Head of caudate nucleus (tissue), 42 donors: ENCODE measurements at places on chromosomes 4 and X.

DNA sequence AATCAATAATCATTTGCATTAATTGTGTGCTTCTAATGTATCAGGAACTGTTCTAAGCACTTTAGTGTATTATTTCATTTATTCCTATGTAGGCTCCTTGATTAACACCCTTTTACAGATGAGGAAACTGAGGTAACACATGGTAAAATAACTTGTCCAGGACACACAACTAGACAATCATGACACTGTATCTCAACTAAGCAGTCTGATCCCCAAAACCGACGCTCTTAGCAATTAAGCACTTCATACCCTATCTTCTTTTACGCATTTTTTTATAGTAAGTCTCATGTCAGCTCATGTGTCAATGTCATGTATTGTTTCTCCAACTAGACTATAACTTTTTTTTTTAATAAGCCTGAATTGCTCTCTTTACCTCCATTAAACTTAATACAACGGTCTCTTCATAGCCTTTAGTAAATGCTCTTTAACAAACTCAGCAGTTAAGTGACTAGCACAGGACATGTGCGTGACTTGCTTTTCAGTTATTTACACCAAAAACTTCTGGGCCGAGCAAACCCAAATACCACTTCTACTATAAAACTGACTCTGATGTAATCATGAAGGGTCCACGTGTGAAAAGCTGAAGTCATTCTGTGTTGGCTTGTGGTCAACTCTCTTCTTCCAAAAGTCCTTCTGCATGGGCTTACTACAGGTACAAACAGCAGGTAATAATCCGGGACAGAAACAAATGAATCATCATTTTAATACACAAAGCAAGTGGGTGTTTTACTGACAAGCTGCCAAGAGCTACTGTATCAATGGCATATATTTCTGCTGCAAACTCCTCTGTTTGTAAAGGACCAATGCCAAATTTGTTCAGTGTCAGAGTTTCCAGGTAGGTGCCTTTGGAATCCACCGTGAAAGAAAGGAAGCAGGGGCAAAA, 7.9 kb upstream of the AMBN start:
- no peak for DNase-seq

GRCh38 chr4:184401397-184402171, 72.8 kb downstream of the IRF2 start:
- no peak for DNase-seq

DNA sequence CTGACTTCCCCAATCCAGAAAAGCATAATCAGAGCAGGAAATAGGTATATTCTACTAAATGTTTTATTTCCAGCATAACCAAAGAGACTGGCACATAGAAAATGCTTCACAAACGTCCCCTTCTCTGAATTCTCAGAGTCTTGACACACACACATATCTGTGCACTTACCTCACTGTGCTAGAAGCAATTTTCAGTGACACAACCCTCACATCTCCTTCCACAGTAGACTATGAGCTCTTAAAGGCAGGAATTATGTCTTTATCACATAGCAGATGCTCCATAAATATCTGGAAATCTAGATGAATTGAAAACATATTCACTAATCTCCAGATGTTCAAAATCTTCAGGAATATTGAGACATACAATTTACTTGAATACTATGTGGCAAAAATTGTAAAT, 5.9 kb downstream of the SOWAHB start:
- DNase-seq, result no peak

DNA sequence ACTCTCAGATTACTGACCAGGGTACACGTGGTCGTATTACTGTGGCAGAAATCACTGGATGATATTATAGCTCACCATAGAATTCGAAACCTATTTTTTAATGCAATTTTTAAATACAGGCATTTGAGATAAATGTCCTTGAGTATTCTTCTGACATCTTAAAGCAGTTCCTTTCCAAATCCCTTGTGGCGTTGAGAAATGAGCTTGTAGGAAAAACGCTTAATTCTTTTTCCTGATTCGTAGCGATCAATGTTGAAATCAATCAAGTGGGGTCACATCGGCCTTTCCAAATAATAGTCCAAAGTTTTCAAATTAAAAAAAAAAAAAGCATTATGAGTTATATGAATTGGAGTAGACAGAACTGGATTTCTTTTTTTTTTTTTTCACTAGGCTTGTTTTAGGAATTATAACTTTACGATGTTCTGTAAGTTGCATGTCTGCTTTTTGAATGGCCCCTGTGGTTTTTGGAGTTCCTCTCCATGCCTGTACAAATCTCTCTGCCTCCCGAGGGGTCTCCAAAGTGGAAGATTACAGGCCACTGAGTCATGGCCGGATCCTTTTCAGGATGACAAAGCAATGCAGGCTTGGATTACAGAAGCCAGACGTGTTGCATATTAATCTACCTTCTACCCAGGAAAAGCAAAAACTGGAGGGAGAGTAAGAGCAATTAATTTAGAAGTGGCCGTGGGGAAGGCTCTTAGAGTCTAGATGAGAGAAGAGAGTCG, 226.1 kb downstream of the SHOX start:
- DNase-seq, result no peak

GRCh38 chrX:101263766-101264165, 27.4 kb downstream of the TAF7L start:
- DNase-seq, result no peak

DNA sequence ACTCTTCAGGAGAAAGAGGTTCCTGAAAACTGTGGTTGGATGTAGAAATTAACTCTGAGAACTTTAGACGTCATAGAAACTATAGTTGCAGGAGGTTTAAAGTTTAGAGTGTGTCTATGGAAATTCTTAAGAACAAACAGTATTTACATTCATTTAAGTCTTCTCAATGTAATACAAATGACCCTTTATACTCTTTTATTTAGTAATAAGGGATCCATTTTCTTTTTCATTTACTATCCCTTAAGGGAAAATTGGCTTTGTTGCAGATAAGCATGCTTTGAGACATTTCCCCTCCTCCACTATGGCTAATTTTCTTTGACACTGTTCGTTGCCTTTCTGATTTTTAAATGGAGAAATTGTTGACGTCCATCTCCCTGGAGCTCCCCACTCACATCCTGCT, 96.4 kb downstream of the POLA1 start:
- no peak for DNase-seq

- DNase-seq, result no peak
These were observed 6.8 kb downstream of the NKX6-1 start for GRCh38 chr4:84492290-84492689.

DNA sequence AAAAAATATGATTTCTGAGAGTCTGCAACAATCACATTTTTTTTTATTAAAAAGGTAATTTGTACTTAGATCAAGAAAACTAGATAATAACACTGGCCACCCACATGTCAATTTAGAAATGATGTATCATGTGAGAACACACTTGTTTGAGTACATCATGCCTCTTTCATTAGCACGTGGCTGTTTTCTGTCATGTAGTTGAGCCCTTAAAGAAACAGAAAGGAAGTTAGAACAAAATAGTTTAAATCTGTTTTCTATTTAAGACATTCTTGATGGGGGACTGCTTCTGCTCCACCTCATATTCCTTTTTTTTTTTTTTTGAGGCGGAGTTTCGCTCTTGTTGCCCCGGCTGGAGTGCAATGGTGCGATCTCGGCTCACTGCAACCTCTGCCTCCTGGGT, 207.5 kb downstream of the NSUN7 start:
- DNase-seq, result no peak

- DNase-seq, result no peak
These were observed 9.4 kb downstream of the TEX13A start for GRCh38 chrX:105211066-105211575.

DNA sequence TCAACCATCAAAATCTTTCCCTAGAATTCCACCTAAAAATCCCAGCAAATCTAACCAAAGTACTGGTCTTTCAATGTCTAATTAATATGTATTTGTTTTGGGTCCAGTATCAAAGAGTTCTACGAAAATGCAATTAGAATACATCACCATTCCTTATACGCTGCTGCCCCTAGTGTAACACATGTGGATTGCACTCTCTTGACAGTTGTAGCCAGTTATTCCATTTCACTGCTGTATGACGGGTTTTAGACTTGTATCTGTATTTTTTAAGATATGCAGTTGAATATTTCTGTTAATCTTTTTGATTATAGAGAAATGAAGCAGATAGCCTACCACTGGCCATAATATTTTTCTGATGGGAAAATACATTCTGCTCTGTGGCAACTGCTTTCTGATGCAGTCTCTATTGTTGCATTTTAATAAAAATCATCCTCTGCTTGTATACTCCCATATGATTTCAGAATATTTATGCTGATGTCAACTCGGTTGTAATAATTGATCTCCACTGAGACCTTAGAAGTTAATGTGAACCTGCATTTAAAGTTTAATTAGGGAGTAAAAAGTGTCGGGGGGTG, 17.1 kb upstream of the PAGE2B start:
- peak; percentile 25 for DNase-seq

- no peak for DNase-seq
These were observed 75.3 kb downstream of the RAPGEF2 start for GRCh38 chr4:159178151-159178546.

DNA sequence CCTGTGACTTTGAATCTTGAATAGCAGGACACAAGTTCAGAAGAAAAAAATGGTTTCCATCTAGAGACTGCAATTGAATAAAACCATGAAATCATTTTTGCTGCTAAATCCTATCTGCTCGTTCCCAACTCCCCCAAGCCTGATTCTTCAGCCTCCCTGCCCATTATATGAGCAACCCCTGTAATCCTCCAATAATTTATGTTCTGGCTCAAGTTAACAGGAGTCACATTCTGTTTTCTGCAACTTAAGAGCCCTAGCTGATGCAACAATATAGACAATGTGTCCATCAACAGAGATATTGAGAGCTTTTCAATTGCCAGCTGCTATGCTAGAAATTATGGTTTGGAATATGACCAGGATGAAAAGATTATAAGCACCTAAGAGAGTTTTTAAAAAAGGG, 84.1 kb downstream of the LDB2 start:
- DNase-seq, result no peak

DNA sequence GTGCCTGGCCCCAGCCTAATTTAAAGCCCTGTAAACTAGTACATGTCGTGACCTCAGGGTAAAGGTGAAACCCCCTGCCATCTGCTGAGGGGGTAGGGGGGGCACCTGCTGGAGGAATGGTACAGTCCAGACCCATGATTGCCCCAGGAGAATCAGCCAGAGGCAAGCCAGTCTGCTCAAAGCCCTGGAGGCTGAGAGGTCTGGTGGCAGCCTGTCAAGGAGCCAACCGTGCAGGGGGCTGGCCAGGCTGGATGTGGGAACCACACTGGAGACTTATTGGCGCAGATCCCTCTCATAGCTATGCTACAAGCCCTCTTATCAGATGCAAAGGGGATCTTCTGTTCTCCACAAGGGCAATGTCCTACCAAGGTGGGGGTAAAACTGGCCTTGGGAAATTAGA, 31.4 kb upstream of the PJA1 start:
- DNase-seq, result no peak

DNA sequence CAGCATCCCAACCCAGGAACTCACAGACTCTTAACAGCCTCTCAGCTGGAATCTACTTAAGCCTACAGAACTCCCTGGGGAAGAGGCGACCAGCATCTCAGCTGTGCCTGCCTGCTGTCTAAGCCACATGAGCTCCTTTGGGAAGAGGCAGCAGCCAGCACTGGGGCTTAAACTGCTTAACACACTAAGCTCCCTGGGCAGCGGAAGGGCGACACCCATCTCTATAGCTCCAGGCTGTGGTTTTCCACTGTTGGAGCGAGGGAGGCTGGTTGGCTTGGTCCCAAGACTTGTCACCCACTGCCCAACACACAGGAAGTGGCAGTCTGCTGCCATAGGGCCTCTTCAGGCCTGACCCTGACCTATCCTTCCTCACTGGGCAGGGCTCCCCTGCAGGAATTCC, 1544.1 kb upstream of the ADGRL3 start:
- no peak for DNase-seq

DNA sequence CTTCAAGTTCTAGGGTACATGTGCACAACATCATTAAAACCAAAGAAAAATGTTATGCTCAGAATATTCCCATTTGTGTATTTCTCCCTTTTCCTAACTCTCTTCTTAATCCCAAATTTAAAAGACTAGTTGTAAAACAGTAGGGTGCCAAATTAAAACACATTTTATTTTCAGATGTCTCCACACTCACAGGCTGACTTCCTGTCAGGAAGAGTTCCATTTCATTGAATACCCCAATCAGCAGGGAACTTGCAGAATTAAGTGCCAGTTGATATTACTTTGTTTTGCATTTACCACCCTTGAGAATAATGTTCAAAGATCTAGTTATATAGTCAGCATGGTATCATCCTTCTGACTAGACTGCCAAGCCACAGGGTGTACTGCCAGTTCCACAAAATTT, 207.9 kb downstream of the MAB21L2 start:
- DNase-seq, result no peak

- no peak for DNase-seq
These were observed 35.5 kb downstream of the PLAC1 start for GRCh38 chrX:134622813-134623185.

GRCh38 chrX:111520506-111520905, 9.1 kb downstream of the SERTM2 start:
- DNase-seq, result no peak

- DNase-seq, result no peak
These were observed 14.7 kb downstream of the RHOH start for GRCh38 chr4:40211224-40212185.

GRCh38 chrX:1105671-1106419, 106.6 kb downstream of the CRLF2 start:
- DNase-seq, result no peak

- no peak for DNase-seq
These were observed 82.1 kb downstream of the FIP1L1 start for GRCh38 chr4:53459548-53459947.

DNA sequence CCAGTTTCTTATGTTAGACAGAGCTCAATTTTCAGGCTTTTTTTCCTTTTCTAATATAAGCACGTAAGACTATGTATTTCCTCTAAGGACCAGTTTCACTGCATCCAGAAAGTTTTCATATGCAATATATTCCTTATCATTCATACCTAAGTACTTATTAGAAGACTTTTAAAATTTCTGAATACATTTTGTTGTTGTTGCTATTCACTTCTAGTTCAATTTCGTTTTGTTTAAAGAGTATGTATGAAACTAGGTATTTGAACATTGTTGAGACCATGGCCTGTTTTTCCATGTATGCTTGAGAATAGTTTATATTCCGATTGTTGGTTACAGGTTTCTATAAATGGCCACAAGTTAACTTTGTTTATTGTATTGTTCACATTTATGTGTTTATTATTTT, 18.0 kb upstream of the CT45A1 start:
- no peak for DNase-seq
